ENCODE measurements at places on chromosomes 3 and 15. TPM values are rescaled to one million over a fixed set of nuclear protein-coding genes. Genes with fewer than 3 reads are reported as not detected.

The GOLGA6A gene
- total RNA-seq = not detected

The ITPKA gene
- total RNA-seq = 18.1 TPM

The STRA6 gene
- 4.5 TPM for total RNA-seq

The DUOX1 gene
- total RNA-seq = not detected

The GATA2 gene
- 5.6 TPM for total RNA-seq

The CIB2 gene
- 3.6 TPM for total RNA-seq

The UBAP1L gene
- 1.3 TPM for total RNA-seq

The C3orf85 gene
- total RNA-seq = not detected

The GOLGA8J gene
- 0.11 TPM for total RNA-seq

The CCR8 gene
- not detected for total RNA-seq

The ETFA gene
- total RNA-seq = 113 TPM

The TMEM212 gene
- not detected for total RNA-seq

The PLA2G4E gene
- not detected for total RNA-seq

The RTP3 gene
- total RNA-seq = not detected

The RPL35A gene
- 470 TPM for total RNA-seq

The ISLR gene
- total RNA-seq = 39.7 TPM

The GATM gene
- 0.44 TPM for total RNA-seq

The GOLGA6L7 gene
- not detected for total RNA-seq

The PCSK6 gene
- 1.2 TPM for total RNA-seq

The FRMD4B gene
- total RNA-seq = 1.9 TPM

The DYNC1LI1 gene
- total RNA-seq = 63.2 TPM

The EPHA6 gene
- total RNA-seq = 0.22 TPM

The FBXO40 gene
- total RNA-seq = under 0.01 TPM

The NDN gene
- total RNA-seq = 59.1 TPM

The RPL29 gene
- total RNA-seq = 767 TPM

The CATSPER2 gene
- 2.1 TPM for total RNA-seq

The RGMA gene
- 0.22 TPM for total RNA-seq

The B2M gene
- total RNA-seq = 2,006 TPM

The CLDN16 gene
- total RNA-seq = not detected

The UBA7 gene
- 32.4 TPM for total RNA-seq

The ARPP21 gene
- not detected for total RNA-seq

The SKIL gene
- total RNA-seq = 107 TPM

The ROBO2 gene
- total RNA-seq = 0.37 TPM

The MOBP gene
- under 0.01 TPM for total RNA-seq

The SLC22A14 gene
- not detected for total RNA-seq

The IGF2BP2 gene
- total RNA-seq = 52.6 TPM

The BCL2A1 gene
- total RNA-seq = 4.9 TPM

The LRRK1 gene
- 10.6 TPM for total RNA-seq

The CHRFAM7A gene
- 1.4 TPM for total RNA-seq

The MYH15 gene
- total RNA-seq = 0.62 TPM

The IP6K2 gene
- total RNA-seq = 40.7 TPM

The IMPG2 gene
- 0.44 TPM for total RNA-seq

The GUCA1C gene
- not detected for total RNA-seq

The PRC1 gene
- total RNA-seq = 489 TPM

The TRH gene
- total RNA-seq = not detected

The LNP1 gene
- 5.8 TPM for total RNA-seq

The SH2D7 gene
- total RNA-seq = not detected

The DPPA4 gene
- total RNA-seq = not detected

The ARNT2 gene
- 3.7 TPM for total RNA-seq

The TPRG1 gene
- 1.8 TPM for total RNA-seq

The CCNDBP1 gene
- total RNA-seq = 70.9 TPM

All from uterine smooth muscle cell (primary cell).